Foreskin keratinocyte (primary cell): ENCODE measurements at places on chromosomes 16 and 17. TPM values are rescaled to one million over a fixed set of nuclear protein-coding genes. Genes with fewer than 3 reads are reported as not detected.

RNF151 gene
- polyA plus RNA-seq, result not detected in 2 replicates

NAGS gene
- 15.8 and 17.9 TPM in 2 replicates for polyA plus RNA-seq

EPX gene
- not detected in 2 replicates for polyA plus RNA-seq

CPSF4L gene
- polyA plus RNA-seq, result not detected in 2 replicates

TBC1D3C gene
- polyA plus RNA-seq, result 0.20 TPM in 1 of 2 replicates, not detected in the other

TEX19 gene
- polyA plus RNA-seq, result 0.02 TPM in 1 of 2 replicates, not detected in the other

CDH1 gene
- polyA plus RNA-seq, result 73.4 and 89.6 TPM in 2 replicates

SLFN11 gene
- polyA plus RNA-seq, result 0.48 and 0.81 TPM in 2 replicates

CDRT15L2 gene
- polyA plus RNA-seq, result not detected in 2 replicates

C17orf67 gene
- polyA plus RNA-seq, result 0.79 and 0.91 TPM in 2 replicates

SEPTIN12 gene
- polyA plus RNA-seq, result not detected in 2 replicates

CMTM2 gene
- not detected in 2 replicates for polyA plus RNA-seq

RHBDF1 gene
- polyA plus RNA-seq, result 27.0 and 32.0 TPM in 2 replicates

CES3 gene
- polyA plus RNA-seq, result 0.43 and 0.55 TPM in 2 replicates

HIC1 gene
- polyA plus RNA-seq, result 0.99 and 2.4 TPM in 2 replicates

CCL17 gene
- not detected in 2 replicates for polyA plus RNA-seq

C16orf54 gene
- not detected in 2 replicates for polyA plus RNA-seq

ST6GALNAC2 gene
- 21.4 and 31.8 TPM in 2 replicates for polyA plus RNA-seq

CCL4 gene
- polyA plus RNA-seq, result not detected in 2 replicates
